DMS 273 treated with DMSO at 0.1 percent for 48 hours (cell line): ENCODE measurements at places on chromosomes 5 and 9.

GRCh38 chr5:56852228-56853000 lies 37.1 kb downstream of the MAP3K1 start:
- DNase-seq: no peak

DNA sequence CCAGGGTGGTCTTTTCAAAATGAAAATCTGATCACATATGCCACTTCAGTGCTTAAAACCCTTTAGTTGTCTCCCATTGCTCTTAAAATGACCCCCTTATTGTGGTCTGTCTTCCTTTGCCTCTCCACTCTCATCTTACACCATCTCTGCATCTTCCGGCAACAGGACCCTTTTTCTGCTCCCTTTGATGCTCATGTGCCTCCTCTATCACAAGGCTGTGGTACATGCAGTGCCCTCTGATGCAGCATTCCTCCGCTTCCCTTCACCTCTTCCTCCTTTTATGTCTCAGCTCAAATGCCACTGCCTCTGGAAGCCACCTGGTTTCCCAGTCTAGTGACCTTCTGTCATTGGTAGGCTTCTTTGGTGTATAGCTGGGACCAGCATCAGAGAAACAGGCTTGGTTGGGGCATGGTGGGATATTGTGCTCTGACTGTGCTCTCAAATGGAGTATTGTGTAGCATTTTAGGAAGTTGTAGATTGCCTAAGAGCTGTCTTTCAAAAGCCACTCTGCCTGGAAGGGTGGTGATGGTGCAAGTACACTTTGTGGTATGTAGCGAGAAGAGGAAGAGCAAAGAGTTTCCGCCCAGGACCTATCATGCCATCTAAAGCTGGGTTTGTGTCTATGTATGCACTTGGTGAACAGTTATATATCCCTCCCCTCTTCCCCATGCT lies 28.1 kb downstream of the ARHGAP26 start:
- DNase-seq: no peak

- peak; percentile 67 for DNase-seq
These were observed 75.1 kb downstream of the FGF18 start for GRCh38 chr5:171494452-171495121.

GRCh38 chr9:134065612-134066419 lies 2.0 kb downstream of the BRD3 start:
- DNase-seq: no peak

- DNase-seq: no peak
These were observed 114.0 kb upstream of the MTAP start for GRCh38 chr9:21688108-21689102.

GRCh38 chr9:115071176-115071575 lies 46.8 kb downstream of the TNC start:
- no peak for DNase-seq

DNA sequence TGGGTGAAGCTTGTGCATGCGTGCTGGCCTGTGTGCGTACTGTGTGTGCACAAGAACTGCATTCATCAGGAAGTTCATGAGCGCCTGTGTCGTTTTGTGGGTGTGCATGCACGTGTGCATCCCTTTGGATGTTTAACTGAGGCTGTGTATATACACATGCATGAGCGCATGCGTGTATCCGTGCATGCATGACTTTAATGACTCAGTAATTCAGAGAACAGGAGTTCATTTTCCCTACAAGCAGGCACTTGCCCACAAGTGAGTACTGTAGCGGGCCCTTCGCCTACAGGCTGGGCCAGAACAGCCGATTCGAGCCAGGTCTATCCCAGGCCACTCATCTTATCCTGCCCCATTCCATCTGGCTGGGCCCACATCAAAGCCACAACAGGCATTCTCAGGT lies 29.8 kb downstream of the CORO2A start:
- no peak for DNase-seq

GRCh38 chr5:174293481-174293880 lies 248.0 kb downstream of the NSG2 start:
- DNase-seq: no peak

DNA sequence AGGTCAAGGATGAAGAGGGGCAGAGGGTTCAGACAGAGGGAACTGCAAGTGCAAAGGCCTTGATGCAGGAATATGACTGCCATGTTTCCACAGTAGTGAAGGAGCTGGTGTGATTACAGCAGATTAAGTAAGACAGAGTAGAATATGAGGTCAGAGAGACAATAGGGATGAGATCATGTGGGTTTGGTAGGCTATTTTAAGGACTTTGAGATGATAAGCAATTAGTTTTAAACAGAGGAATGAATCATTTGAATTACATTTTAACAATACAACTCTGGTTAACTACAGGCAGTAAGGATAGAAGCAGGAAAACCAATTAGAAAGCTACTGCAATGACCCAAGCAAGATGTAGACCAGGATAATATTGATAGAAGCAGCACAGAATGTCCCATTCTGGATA lies 7.7 kb downstream of the CENPK start:
- DNase-seq: no peak

GRCh38 chr5:177478711-177479646 lies 5.5 kb upstream of the DBN1 start:
- DNase-seq: no peak

DNA sequence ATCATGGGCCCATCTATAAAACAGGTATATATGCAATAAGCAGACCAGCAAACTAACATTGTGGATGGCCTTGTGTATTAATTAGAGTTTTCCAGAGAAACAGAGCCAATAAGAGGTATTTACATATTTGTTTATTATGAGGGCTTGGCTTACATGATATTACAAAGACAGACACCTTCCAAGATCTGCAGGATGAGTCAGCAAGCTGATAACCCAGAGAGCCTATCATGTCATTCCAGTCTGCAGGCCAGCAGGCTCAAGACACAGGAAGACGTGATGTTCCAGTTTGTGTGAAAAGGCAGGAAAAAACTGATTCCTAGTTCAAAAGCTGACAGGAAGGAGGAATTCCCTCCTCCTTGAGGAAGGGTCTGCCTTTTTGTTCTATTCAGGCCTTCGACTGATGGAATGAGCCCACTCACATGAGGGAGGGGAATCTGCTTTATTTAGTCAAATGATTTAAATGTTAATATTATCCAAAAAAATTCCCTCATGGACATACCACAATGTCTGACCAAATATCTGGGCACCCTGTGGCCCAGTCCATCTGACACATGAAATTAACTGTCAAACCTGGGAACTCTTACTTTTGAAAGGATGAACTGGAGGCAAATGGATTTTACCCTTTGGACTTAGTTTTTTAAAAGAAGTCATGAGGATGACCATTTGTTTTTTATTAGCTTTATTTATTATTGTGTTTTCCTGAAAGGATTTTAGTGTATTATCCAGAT lies 161.2 kb upstream of the CHD1 start:
- no peak for DNase-seq

DNA sequence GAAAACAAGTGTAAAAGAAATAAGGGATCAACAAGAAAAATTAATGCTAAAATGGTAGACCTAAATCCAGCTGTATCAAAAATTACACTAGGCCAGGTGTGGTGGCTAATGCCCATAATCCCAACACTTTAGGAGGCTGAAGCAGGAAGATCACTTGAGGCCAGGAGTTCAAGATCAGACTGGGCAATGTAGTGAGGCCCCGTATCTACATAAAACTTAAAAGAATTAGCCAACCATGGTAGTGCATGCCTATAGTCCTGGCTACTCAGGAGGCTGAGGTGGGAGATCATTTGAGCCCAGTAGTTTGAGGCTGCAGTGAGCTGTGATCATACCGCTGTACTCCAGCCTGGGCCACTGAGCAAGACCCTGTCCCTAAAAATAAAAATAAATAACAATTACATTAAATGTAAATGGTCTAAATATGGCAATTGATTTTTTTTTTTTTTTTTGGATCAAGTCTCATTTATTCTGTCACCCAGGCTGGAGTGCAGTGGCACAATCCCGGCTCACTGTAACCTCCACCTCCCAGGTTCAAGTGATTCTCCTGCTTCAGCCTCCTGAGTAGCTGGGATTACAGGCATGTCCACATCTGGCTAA lies 4.2 kb upstream of the FAM151B start:
- DNase-seq: no peak

GRCh38 chr5:61598126-61598525 lies 266.1 kb downstream of the ZSWIM6 start:
- peak; percentile 52 for DNase-seq

DNA sequence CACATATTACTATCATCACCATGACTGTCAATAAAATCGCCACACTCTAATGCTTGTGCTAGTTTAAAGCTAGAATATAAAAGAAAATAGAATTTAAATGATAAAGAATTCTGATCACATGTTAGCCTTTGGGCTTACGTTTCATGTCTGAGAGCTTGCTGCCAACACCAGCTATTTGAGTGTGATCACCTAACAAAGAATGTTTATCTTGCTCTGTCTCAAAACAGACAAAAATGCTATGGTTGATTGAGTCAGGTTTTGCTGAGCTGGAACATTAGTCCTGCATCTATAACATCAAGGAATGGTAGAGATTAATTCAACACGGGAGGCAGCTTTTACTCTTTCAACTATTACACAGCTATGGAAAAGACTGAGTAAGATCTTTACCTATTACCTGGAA lies 50.7 kb downstream of the MSX2 start:
- no peak for DNase-seq

DNA sequence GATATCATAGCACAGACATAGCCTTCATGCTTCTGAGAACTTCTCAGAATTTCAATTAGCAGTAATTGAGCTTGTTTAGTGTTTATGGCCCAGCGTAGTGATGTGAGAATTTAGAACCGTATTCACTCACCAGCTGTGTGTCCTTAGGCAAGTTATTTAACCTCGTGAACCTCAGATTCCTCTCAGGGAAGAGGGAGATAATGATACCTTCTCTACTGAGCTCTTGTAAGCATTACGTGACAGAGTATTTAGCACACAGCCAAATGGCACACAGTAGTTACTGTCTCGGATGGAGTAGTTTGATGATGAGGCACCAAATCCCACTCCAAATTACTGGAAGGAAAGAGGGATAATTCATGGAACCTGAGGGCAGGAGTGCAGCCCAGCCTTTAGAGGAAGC lies 429.3 kb downstream of the CCDC171 start:
- DNase-seq: no peak

GRCh38 chr5:177332031-177332895 lies 19.2 kb downstream of the LMAN2 start:
- no peak for DNase-seq

- no peak for DNase-seq
These were observed 126.6 kb upstream of the DHFR start for GRCh38 chr5:80781356-80781755.

- no peak for DNase-seq
These were observed 56.0 kb downstream of the PSD2 start for GRCh38 chr5:139851558-139851957.
